ENCODE measurements at places on chromosomes 5 and 9.

DNA sequence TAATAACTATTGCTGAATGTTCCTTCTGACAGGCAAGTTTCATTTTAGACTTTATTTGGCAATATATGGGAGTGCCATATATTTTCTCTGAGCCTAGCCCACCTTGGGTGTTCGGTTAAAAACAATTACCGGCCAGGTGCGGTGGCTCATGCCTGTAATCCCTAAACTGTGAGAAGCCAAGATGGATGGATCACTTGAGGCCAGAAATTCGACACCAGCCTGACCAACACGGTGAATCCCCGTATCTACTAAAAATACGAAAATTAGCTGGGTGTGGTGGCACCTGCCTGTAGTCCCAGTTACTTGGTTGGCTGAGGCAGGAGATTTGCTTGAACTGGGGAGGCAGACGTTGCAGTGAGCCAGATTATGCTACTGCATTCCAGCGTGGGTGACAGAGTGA, 47.9 kb downstream of the TNFSF15 start:
- no peak for DNase-seq

DNA sequence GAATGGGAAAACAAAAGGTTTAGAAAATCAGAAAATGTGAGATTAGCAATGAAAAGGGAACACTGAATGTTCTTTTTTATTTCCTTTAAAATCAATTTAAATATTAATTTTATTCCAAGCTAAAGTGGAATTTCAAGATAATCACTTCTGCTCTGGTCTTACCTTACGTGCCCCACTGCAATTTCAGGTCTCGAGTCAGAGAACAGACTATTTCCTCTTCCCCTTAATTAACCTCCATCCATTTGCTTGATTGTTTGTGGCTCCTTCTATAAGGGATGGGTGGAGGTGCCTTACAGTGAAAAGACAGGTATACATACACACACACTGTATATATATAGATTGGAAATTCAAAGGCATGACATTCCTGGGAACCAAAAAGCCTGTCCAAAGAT, 137.1 kb downstream of the SUSD1 start:
- no peak for DNase-seq

GRCh38 chr5:127602481-127602880, 46.4 kb upstream of the CTXN3 start:
- DNase-seq, result no peak

GRCh38 chr5:6686915-6687409, 26.3 kb upstream of the TENT4A start:
- no peak for DNase-seq

DNA sequence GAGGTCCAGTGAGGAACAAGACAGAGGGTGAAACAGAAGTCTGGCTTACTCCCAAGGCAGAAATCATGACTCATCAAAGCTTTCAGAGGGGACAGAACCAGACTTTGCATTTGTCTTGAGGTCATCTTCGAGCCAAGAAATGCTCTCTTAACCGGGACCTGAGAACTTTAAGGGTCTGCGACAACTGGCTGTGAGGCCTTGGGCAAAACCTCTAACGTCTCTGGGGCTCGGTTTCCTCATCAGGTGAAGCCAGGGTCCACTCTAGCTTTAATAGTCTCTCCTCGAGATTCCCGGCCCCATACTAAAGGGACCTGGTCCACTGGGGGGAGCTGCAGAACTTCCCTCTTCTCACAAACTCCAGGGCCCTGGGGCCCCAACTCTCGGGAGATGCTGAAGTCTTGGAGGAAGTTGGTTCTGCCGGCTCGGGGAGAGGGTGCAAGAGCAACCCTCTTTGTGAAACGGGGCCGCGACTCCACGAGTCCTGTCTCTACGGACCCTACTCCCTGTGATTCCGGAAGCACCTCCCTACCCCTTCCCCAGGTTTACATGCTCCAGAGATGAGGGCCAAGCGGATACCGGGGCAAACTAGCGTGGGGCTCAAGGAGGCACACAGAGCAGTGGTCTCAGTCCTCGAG, 2.6 kb downstream of the GLIS3 start:
- no peak for DNase-seq

DNA sequence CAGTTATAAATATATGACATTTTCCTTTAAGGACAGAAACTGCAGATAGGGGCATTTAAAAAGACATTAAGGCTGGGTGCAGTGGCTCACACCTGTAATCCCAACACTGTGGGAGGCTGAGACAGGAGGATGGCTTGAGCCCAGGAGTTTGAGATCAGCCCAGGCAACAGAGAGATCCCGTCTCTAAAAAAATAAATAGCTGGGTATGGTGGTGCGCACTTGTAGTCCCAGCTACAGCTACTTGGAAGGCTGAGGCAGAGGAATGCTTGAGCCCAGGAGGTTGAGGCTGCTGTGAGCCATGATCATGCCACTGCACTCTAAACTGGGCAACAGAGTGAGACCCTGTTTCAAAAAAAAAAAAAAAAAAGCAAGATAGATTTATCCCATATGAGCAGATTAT, 63.6 kb downstream of the CSNK1A1 start:
- no peak for DNase-seq

GRCh38 chr5:14894748-14895147, 23.2 kb upstream of the ANKH start:
- DNase-seq, result no peak

- no peak for DNase-seq
Measured at GRCh38 chr9:77748214-77748772, 100.2 kb upstream of the GNA14 start.

GRCh38 chr5:102090770-102091169, 205.3 kb downstream of the SLCO4C1 start:
- no peak for DNase-seq

GRCh38 chr9:20701060-20701459, 17.0 kb downstream of the FOCAD start:
- DNase-seq, result no peak

DNA sequence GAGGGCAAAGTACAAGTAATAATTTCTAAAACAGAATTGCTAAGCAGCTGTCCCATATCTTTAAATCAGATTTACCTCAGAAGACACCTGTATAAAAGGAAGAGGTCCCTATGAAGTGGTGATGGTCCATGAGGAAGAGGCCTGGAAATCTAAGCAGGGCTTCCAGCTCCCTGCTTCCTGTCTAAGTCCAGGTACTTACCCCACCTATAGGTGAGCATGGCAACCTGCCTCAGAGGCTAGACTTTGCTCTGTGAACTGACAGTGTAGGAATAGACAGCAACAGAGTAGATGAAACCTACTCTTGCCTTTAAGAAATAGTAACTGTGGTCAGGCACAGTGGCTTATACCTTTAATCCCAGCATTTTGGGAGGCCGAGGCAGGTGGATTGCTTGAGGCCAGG, 55.8 kb upstream of the ARRDC3 start:
- DNase-seq, result no peak

DNA sequence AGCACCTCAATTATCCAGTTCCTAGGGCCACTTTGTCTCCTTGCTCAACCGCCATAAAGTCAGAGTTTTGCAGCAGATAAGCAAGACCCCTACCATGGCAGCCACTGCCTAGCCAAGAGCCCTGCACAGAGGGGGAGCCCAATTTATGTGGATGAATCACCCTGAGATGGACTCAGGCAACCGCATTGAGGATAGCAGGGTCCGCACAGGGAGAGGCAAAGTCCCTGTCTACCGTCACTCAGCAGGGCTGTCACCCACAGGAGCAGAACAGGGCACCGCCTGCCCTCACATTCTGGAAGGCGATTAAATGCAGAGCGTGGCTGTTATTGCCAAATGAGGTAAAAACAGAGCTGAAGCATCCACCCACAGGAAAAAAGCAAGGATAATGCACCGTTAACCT, 1.7 kb downstream of the FBP2 start:
- no peak for DNase-seq

GRCh38 chr9:127263664-127264063, 910 bp upstream of the GARNL3 start:
- no peak for DNase-seq

DNA sequence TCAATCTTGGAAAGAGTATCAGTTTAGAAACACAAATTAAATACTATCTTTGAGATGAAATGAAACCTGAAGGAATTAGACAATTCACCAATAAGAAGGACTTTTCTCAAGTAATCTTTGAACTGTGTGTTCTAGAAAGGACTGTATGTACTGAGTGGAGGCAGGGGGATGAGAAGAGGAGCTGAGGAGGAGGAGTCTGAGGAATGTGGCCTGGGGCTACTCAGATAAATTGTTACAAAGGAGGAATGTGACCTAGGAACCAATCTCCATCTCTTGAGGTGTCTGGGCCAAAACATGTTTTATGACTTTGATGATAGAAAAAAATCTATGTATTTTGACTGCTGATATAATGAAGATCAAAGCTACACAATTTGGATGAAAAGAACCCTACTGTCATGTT, 124.3 kb upstream of the ANKRD55 start:
- DNase-seq, result no peak

GRCh38 chr5:7629561-7629960, 221.4 kb downstream of the CFAP90 start:
- no peak for DNase-seq

GRCh38 chr9:100426530-100427365, at the start of gene MSANTD3:
TSS of gene MSANTD3 (plus strand) at chr9:100427143. CDS start at chr9:100441939, 14,796 bp downstream.
- DNase-seq, result peak; percentile 27

- DNase-seq, result no peak
Measured at GRCh38 chr9:99358668-99359067, 136.6 kb downstream of the SEC61B start.

- no peak for DNase-seq
Measured at GRCh38 chr5:53430618-53431252, 49.7 kb upstream of the FST start.

- peak; percentile 76 for DNase-seq
Measured at GRCh38 chr9:98263482-98264357, 8.3 kb upstream of the TBC1D2 start.

DNA sequence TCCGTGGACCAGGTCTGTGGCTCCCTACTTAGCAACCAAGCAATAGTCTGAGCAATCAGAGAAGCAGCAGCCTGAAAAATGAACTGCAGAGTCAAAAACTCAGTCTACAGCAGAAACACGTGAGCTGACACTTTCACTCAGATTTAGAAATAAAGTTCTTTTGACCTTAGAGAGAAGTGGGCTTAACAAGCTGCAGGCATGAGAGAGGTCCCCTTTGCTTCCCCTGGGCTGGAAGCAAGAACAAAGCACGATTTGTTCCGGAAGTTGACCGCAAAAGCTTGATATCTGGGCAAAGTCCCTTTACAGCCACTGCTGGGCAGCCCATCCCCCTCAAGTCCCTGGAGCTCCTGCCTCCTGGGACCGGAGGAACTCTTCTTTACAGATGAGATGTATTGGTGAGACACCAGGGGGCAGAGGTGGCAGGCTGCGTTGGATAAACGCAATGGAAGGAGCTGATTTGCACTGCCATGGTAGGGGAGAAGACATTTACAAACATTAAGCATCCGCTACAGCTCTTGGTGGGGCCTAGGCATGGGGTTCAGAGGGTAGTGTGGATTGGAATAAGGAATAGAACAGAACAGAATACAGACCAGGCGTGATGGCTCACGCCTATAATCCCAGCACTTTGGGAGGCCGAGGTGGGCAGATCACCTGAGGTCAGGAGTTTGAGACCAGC, 5.8 kb upstream of the SOWAHA start:
- no peak for DNase-seq

DNA sequence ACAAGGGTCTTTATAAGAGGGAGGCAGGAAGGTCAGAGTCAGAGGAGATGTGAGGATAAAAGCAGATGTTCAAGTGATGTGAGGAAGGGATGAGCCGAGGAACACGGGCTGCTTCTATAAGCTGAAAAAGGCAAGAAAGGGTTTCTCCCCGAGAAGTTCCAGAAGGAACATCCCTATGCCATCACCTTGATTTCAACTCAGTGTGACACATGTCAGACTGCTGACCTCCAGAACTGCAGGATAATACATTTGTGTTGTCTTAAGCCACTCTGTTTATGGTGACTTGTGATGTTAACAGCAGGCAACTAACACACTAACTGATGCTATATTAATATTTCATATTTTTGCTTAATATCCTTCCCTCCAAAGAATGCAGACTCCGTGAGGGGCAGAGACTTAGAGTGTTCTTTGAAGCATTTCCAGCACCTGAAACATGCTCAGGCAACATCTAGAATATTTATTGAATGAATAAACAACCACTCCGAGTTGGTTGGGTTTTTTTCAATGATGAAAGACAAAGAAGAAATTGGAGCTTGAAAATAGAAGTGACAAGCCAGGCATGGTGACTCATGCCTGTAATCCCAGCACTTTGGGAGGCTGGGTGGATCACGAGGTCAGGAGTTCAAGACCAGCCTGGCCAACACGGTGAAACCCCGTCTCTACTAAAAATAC, 77.6 kb upstream of the ADRA1B start:
- no peak for DNase-seq

GRCh38 chr5:39340506-39340905, 23.8 kb downstream of the C9 start:
- DNase-seq, result no peak

DNA sequence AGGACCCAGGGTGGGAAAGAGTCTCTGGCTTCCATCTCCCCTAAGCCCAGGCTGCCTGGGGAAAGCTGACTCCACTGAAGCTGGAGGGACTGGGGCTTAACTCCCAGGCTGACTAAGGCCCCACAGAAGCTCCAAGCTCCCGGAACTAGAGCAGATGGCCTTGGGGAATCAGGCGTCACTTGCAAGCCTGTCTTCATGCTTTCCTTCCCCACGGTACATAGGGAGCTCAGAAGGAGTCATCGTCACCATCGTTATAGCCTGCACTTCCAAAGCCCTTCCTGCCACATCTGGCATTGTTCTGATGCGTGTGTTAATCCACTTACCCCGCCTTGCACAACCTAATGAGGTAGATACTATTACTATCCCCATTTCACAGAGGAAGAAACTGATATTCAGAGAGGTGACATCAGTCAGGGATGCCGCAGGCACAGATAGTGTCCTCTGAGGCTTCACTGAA, 11.5 kb downstream of the AQP3 start:
- DNase-seq, result no peak

GRCh38 chr5:111337133-111337532, 112.9 kb downstream of the CAMK4 start:
- DNase-seq, result no peak

- no peak for DNase-seq
Measured at GRCh38 chr5:141743866-141744272, 61.8 kb upstream of the ARAP3 start.

DNA sequence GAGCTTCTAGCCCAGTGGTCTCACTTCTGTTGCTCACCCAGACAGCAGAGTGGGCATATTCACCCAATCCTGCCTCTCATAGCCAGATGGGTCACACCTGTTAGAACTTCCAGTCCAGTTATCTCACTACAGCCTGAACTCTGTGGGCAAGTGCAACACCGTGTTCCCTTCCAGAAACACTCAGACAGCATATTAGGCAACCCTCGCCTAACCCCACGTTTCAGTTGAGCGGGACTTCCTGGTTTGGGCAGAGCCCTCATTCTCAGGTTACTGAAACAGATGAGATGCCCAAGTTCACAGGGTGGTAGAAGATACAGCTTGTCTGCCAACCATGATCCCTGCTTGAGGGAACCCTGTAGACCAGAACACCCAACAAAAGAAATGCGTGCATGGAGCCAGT, 538.2 kb downstream of the CYLC2 start:
- no peak for DNase-seq
